Activated CD8-positive, alpha-beta memory T cell treated with anti-CD3 and anti-CD28 coated beads, Interleukin-2, amount 50 U/mL, for 48 hours (primary cell): ENCODE measurements at places on chromosomes 6 and 20.
A peak's percentile ranks its signal among the peaks of the same experiment; 100 is the strongest.

GRCh38 chr6:37653229-37653628, 44.5 kb downstream of the MDGA1 start:
- DNase-seq = no peak

DNA sequence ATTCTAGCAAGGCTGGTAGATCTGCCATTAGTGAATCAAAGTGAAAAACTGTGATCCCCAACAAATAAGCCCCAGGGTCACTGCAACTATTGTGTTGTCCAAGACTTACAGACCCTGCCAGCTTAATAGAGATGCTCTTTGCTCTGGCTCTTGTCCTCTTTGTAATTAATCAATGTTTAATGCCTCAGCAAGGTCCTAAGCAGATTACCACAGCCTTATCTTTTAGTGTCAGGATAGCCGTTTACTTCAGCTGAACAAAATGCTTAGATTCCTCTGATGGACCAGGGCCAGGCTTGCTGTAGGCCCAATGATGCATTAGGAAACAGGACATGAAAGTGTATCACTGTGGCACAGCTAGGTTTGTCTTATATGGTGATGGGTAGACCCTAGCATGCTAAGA, 353.3 kb downstream of the HACE1 start:
- DNase-seq = no peak

- no peak for DNase-seq
Measured at GRCh38 chr6:111192911-111193555, 105.7 kb downstream of the SLC16A10 start.

- DNase-seq = no peak
Measured at GRCh38 chr6:159955945-159956361, 12.9 kb upstream of the IGF2R start.

DNA sequence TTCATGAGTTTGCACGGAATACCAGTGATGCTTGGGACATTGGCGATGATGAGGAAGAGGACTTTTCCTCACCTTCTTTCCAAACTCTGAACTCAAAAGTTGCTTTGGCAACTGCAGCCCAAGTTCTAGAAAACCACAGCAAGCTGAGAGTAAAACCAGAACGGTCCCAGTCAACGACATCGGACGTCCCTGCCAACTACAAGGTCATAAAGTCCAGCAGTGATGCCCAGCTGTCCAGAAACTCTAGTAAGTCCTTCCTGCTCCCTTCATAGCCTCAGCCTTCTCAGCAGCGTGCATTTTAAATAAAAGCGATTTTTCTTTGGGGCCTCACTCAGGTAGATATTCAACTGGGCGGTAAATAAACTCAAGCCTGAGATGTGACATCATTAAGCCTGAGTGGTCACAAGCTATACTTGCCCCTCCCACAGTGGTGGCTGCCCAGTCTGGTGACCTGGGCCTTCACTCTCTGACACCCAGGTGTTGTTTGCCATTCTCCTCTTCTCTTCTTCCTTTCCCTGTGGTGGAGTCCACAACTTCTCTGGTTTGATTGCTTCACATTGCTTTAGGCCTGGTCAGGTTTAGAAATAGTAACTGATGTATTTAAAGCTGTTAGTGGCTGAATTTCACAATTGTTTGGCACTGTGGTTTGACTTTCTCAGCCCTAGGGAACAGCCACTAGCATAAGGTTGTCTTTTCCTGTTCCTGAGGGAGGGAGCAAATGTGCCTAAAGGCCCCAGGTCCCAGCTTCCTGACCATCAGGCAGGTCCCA, 21.6 kb upstream of the TMEM217 start:
- no peak for DNase-seq

GRCh38 chr6:108260126-108260808, 573 bp downstream of the SNX3 start:
- DNase-seq = no peak

GRCh38 chr6:41638935-41639808, 904 bp downstream of the MDFI start:
- no peak for DNase-seq

DNA sequence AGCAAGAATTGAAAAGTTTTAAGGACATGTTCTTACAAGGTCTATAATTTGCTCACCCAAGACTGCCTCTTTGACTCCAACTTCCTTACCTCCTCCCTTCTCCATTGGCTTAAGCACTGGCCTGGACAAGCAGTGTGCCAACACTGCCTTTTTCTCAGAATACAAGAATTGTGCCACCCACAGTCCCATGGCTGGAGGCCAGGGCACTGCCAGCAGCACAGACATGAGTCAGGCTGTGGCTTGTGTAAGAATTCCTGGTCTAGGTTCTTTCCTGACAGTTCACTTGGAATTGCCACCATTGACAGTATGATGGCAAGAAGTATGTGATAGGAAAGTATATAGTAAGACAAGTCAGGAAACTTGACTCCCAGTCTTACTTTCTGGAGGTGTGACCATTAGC, 202.7 kb upstream of the MARCKS start:
- DNase-seq = no peak

DNA sequence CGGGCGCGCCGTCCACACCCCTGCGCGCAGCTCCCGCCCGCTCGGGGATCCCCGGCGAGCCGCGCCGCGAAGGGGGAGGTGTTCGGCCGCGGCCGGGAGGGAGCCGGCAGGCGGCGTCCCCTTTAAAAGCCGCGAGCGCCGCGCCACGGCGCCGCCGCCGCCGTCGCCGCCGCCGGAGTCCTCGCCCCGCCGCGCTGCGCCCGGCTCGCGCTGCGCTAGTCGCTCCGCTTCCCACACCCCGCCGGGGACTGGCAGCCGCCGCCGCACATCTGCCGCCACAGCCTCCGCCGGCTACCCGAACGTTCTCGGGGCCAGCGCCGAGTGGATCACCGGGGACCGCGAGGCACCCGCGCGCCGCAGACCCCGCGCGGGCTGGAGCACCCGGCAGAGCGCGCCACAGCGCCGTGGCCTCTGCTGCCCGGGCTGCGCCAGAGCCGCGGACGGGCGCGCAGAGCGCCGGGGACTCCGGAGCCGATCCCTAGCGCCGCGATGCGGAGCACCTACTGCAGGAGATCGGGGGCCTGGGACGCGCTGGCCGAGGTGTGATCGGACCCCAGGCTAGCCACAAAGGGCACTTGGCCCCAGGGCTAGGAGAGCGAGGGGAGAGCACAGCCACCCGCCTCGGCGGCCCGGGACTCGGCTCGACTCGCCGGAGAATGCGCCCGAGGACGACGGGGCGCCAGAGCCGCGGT, at the start of gene BMP2:
BMP2 (plus strand) TSS at position 151 of the 692 bp plus-strand sequence. CDS start 2,441 bp downstream, outside the sequence.
- DNase-seq = peak; percentile 51

GRCh38 chr6:98470821-98471220, 363.6 kb upstream of the POU3F2 start:
- no peak for DNase-seq

GRCh38 chr20:58651946-58652605, 993 bp downstream of the STX16 start:
- peak; percentile 74 for DNase-seq

- no peak for DNase-seq
Measured at GRCh38 chr20:46599227-46599987, 49.0 kb upstream of the OCSTAMP start.

DNA sequence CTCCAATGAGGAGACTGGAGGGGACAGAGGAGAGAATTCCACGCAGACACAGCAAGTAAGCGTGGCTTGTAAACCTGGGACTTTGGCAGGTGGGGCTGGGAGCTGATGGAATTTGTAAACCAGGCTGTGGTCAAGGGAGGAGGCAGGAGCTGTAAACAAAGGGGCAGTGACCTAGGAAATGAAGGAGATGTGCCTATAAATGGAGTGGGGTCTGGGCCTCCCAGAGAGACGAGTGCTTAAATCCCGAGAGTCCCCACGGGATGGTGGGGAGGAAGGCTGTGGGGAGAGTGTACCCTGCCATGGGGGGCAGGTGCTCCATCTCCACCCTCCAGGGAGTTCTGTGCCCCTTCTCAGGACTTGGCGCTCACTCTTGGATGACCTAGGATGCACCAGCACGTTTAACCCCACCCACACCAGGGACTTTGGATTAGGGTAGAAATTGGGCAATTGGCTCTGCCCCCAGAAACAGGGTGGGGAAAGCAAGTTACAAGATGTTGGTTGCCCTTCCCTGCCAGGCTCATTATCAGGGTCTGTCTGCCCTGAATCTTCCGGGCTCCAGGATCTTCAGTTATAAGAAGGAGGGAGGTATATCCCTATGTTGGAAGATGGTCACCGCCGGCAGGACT, 4.0 kb upstream of the DHX16 start:
- DNase-seq = no peak

GRCh38 chr20:31663838-31664695, 26.4 kb downstream of the COX4I2 start:
- DNase-seq = no peak

GRCh38 chr6:140068801-140069200, 694.4 kb upstream of the CITED2 start:
- DNase-seq = no peak
